ENCODE measurements at places on chromosomes 5 and 9.

DNA sequence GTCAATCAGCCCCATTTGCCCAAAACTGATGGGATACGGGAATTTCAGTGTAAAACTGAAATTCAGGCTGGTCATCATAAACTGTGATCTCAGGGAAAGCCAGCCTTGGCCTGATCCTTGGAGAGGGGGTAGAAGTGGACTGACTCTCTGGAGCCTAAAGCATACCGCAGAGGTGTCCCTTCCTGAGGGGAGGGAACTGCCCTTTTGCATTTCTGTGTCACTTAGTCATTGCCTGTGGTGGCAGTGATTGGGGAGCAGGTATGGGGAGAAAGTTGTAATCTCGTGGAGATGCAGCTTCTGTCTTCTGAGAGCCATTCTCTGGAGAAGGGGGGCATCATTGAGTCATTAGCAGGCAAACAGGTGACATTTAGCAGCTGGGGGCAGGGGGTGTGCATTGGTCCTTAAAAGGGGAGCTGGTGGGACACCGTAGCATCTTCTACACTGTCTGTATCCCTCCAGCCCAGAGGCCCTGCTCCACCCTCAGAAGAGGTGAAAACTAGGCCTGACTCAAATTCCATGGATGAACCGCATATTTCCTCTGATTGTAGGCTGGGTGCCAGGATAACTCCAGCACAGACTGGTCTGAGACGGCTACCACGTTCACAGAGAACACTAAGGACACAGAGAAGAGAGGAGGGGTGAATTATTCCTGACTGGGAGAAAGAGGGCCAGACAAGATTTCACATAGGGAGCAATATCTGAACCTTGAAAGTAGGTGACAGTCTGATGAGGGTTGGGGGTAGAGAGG is 143.3 kb downstream of the SEC61B start:
- no peak for DNase-seq

- no peak for DNase-seq
Observed at GRCh38 chr5:149656576-149657182, 73.4 kb upstream of the PPARGC1B start.

- no peak for DNase-seq
Observed at GRCh38 chr9:114099669-114100270, 678 bp upstream of the KIF12 start.

DNA sequence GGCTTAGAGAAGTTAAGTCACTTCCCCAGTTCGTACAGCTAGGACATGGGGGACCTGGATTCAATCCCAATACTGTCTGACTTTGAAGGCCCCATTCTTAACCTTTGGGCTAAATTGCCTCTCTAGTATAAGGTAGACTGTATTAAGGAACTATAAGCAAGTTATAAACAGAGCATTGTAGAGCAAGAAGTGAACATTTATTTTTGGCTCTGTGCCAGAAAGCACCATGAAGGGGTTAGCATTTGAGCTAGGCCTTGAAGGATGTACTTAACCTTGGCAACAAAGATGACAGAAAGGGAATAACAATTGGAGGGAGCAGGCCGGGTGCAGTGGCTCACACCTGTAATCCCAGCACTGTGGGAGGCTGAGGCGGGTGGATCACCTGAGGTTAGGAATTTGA is 32.8 kb downstream of the GALNT10 start:
- no peak for DNase-seq

DNA sequence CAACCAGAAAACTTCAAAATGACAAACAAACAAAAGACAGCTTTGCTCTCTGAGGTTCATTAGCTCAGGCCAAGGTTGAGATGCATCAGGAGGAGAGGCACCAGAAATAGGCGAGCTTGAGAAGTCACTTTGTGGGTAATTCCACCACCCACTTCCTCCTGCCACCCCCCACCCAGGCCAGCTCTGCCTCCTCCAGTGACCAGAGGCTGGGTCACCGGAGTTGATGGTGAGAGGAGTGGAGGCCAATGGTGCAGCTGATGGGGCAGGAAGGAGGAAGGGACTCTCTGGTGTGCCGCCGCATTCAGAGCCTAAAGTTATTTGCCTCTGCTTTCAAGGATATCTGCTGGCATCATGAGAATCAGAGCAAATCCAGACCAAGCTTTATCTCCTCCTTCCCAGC is 73.8 kb upstream of the ASTN2 start:
- DNase-seq: no peak

GRCh38 chr5:125012727-125013451 is 266.4 kb upstream of the ZNF608 start:
- no peak for DNase-seq

GRCh38 chr9:127833555-127833954 is 20.9 kb downstream of the ENG start:
- no peak for DNase-seq

DNA sequence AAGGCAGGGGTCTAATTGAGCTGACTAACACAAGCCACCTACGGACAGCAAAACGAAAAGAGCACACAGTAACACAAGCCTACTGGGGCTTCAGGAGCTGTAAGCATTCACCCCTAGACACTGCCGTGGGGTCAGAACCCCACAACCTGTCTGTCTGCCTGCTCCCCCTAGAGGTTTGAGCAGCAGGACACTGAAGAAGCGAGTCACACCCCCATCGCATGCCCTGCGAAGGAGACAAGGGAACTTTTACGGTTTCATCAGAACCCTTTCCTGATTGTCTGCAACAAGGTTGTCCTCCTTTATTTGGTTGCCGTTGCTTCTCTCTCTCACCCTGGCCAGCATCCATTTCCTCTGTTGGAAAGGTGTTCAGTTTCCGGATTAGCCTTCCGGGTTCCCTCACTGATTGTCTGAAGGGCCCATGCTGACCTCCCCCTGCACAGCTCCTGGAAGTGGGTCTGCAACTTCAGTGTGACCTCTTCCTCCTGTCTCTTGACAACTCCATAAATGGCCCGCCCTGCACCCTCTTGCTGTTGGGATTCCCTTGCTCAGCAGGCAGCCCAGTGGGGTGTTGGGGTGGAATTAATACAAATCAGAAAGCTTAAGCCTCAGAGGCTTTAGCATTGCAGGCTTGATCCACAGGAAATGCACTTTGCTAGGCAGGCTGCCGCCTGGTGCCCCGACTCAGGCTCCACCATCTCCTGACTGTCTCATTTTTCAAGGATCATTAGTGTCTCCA is 258.9 kb upstream of the TLE4 start:
- no peak for DNase-seq

DNA sequence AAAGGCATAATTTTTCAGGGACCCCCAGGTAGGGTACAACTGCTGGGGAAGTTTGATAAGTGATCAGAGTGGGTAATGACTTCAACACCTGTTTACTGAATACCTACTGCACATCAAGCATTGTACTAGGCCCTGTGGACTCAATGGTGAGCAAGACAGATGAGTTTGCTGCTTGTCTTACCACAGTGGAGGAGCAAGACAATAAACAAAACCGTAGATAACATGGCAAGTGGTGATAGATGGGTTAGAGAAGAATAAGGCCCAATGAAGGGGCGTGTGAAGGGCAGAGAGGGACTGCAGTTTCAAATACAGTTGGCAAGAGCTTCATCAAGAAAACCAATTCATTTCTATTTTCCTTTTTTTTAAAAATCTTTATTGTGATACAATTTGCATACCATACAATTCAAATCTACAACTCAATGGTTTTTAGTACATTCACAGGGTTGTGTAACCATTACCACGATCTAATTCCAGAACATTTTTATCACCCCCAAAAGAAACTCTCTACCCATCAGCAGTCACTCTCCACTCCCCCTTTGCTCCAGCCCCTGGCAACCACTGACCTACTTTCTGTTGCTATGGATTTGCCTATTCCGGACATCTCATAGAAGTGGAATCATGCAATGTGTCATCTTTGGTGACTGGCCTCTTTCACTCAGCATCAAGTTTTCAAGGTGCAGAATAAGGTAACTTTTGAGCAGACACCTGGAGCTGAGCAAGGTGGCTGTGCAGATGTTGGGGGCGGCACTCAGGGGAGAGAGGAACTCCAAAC is 31.9 kb upstream of the HAND1 start:
- DNase-seq: no peak

GRCh38 chr9:106677830-106678229 is 185.1 kb upstream of the ZNF462 start:
- DNase-seq: no peak

DNA sequence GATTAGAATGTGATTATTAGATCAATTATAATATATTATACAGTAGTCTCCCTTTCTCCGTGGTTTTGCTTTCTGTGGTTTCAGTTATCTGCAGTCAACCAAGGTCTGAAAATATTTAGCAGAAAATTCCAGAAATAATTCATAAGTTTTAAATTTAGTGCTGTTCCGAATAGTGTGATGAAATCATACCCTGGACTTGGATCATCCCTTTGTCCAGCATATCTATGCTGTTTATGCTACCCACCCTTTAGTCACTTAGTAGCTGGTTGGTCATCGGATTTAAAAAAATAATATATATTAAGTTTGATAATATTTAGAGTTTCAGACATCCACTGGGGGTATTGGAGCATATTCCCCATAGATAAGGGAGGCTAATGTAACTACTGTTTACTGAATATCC is 19.6 kb downstream of the RMI1 start:
- no peak for DNase-seq

- DNase-seq: no peak
Observed at GRCh38 chr9:994005-994404, 17.6 kb downstream of the DMRT3 start.

DNA sequence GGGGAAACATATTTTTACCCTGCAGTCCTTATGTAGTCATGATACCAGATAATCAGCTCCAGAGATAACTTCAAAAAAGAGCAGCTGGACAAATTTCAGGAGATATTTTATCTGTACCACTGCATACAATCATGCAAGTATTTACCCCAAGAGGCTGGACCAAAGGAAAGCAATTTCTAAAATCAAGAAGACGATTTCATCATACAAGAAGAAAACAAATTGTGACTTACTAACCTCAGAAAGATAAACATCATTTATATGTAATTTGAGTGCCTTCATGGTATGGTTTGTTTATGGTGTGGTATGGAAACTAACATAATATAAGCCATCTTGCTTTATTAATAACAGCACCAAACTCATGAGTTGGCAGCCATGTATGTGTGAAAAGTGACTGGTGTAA is 603.6 kb downstream of the PSAT1 start:
- DNase-seq: no peak

DNA sequence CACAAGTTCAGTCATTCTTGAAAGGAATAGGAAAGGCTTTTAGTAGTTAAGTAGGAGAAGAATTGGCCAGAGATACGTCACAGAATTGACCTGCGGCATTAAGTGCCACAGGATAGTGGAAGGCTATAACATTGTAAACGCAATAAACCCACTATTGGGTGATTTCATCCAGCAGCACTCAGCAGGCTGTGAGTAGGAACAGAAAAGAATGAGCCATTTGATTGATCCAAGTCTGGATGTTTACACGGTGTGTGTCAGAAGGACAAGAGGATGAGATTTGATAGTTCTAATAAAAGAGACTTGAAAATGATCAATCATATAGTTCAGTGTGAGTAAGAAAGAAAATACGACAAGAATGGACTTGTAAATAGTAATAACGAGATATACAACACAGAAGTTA is 110.0 kb upstream of the MTAP start:
- DNase-seq: no peak

- DNase-seq: no peak
Observed at GRCh38 chr9:70076678-70077077, 33.0 kb downstream of the MAMDC2 start.
